ENCODE measurements at places on chromosomes 16 and 17.

DNA sequence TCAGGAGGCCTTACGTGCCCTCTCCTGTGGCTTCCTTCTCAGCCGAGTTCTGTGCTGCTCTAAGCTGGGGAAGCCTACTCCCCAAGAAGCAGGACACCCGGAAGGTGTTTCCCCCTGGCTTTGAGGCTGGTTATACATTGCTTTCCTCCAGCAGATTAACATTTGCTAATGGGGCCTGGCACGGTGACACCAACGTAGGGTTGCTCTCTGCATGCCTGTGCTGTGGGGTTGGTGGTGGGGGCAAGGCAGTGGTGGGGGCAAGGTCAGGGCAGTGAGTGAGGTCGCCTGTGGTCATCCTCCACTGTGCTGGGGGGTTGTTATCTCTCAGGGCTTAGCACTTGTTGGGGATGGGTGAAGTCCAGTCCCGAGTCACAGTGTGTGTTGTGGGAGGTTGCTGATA is 4.2 kb downstream of the USP6 start:
- no peak for DNase-seq

GRCh38 chr16:68826652-68827051 is 16.7 kb upstream of the TANGO6 start:
- no peak for DNase-seq

GRCh38 chr17:37134050-37134449 is 185.3 kb downstream of the AATF start:
- no peak for DNase-seq

GRCh38 chr16:28313587-28313986 is 21.3 kb downstream of the SBK1 start:
- no peak for DNase-seq

DNA sequence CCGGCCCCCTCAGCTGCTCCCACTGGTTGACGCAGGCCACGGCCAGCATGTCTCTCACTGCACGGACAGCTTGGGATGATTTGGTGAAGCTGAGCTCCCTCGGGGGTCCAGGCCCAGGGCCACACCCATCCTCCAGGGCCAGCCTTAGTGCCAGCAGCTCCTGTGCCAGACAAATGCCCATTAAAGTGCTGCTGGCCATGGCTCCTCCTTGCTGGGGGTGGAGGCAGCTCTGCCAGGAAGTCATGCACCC is 2.5 kb downstream of the TRIM47 start:
- DNase-seq = no peak

DNA sequence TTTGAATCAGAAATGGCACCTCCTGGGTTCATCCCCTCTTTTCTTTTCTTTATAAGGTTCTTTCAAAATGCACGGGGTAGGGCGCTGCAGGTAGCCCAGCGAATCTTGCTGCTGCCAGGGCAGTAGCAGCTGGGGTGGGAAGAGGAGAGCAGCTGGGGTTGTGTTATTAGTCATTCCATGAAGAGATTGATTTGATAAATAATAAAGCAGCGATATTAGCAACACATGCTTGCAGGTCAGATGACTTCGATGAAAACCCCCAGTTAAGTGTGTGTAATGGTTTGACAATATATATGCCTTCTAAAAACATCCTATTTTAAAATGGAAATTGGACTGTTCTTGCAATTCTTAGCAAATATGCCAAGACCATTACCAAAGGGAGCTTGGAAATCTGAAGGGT is 200.7 kb downstream of the CCDC182 start:
- peak; percentile 95 for DNase-seq

- DNase-seq = no peak
Observed at GRCh38 chr16:74563828-74564263, 43.1 kb downstream of the GLG1 start.

- DNase-seq = no peak
Observed at GRCh38 chr16:21075252-21075651, 75.4 kb downstream of the DNAH3 start.

DNA sequence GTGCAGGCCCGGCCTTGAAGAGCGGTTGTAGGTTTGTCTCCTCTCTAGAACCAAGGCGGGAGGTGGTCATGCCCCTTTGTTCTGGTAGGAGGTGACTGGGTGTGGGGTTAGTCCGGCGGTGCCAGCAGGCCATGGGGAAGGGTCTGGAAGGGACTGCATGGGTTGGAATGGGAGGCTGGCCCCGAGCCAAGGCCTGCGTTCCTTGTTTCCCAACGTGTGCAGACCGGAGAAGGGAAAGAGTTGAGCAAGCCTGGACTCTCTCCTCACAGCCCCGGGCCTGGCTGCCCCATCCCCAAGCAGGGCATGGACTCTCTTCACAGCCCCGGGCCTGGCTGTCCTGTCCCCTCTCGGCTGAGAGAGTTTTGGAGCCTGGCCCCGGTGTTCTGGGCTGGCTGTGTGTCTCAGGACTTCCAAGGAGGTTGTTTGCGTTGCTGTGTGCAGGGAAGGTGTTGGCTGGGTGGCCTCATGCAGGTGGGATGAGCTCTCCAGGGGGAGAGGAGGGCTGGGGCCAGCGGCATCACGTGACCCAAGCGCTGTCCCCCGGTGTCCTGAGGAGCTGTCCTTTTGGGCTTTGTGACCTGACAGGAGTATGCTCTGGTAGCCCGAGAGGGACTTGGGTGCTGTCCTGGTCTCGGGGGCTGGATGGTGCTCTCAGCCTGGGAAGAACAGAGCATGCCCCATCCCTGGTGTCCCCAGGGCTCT is 2.6 kb downstream of the CACNA1H start:
- DNase-seq = no peak

- no peak for DNase-seq
Observed at GRCh38 chr17:45580924-45581323, 90.4 kb upstream of the PLEKHM1 start.

GRCh38 chr16:68286153-68287074 is 22.1 kb downstream of the SLC7A6 start:
- DNase-seq = no peak

DNA sequence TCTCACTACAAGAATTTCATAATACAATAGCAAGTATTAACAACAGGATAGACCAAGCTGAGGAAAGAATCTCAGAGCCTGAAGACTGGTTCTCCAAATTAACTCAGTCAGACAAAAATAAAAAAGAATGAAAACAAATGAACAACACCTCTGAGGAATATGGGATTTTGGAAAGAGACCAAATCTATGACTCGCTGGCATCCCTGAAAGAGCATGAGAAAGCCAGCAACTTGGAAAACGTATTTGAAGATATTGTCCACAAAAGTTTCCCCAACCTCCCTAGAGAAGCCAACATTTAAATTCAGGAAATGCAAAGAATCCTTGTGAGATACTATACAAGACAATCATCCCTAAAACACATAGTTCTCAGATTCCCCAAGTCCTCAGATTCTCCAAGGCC is 20.9 kb downstream of the NLRP1 start:
- DNase-seq = no peak

GRCh38 chr17:4960279-4960922 is 7.2 kb downstream of the SPAG7 start:
- DNase-seq = no peak

DNA sequence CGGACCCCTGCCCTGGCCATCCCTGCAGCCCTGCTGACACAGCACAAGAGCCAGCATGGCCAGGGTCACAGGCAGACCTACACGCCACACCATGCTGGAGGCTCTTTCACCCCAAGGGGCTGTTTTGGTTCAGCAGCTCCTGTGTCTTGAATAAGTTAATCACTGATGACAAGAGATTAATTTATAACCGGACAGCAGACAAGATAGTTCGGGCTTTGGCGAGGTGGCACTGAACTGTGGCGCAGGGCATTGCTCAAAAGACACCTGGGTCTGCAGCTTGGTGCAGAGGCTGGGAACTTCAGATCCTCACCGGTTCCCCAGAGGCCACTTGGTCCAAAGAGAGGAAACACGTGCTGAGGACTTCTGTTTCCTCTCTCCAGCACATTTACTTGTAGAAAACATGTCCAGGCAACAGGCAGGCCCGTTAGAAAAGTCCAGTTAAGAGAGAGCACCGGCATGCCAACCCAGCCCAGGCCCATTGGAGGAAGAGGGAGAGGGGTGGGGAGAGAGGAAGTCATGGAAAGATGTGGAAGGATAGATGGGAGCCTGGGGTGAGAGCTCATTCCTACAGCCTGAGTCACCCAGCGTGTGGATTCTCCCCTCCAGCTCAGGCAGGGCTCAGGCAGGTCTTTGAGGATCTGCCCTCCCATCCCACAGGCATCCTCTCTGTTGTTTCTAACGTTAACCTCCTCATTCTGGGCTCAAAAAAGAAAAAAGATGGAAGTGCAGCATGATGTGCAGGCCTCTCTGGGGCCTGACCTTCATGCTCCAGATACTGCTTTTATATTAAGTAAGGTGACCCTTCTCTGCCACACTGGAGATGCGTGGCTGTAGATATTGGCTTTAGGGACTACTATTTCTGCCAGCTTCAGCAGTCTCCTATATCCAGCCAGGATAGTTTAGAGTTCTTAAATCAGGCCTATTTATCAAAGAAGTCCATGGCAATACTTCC is 80.0 kb upstream of the HNF1B start:
- no peak for DNase-seq

DNA sequence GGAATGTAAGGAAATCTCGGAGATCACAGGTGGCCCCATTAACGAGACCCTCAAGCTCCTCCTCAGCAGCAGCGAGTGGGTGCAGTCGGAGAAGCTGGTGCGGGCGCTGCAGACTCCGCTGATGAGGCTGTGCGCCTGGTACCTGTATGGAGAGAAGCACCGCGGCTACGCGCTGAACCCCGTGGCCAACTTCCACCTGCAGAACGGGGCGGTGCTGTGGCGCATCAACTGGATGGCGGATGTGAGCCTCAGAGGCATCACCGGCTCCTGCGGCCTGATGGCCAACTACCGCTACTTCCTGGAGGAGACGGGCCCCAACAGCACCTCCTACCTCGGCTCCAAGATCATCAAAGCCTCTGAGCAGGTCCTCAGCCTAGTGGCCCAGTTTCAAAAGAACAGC is 16.2 kb downstream of the MLYCD start:
- no peak for DNase-seq

DNA sequence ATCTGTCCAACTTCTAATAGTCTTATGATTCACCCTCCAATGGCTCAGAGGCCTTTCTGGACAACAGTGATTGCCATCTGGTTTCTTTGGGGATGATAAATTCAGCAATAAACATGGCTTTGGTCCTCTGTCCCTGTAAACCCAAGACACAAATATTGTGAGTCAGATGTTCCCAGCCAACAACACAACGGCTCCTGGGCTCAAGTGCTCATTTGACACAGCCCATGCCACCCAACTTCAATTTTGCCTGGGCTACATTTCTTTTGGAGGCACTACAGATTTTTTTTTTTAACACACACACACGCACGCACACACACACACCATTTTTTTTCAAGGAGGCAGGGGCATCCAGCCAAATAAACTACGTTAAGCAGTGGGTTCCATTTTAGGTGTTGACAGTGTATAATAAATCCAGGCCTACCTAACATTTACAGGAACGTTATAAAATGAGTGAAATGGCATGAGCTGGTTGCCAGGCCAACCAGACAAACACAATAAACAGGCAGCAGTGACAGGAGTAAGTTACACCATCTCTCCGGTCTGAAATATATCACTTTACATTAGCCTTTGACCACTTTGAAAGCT is 939.9 kb upstream of the SOX9 start:
- DNase-seq = no peak

GRCh38 chr16:70805380-70805779 is 4.4 kb upstream of the VAC14 start:
- DNase-seq = no peak

- no peak for DNase-seq
Observed at GRCh38 chr17:248337-249235, 67.1 kb upstream of the DOC2B start.

DNA sequence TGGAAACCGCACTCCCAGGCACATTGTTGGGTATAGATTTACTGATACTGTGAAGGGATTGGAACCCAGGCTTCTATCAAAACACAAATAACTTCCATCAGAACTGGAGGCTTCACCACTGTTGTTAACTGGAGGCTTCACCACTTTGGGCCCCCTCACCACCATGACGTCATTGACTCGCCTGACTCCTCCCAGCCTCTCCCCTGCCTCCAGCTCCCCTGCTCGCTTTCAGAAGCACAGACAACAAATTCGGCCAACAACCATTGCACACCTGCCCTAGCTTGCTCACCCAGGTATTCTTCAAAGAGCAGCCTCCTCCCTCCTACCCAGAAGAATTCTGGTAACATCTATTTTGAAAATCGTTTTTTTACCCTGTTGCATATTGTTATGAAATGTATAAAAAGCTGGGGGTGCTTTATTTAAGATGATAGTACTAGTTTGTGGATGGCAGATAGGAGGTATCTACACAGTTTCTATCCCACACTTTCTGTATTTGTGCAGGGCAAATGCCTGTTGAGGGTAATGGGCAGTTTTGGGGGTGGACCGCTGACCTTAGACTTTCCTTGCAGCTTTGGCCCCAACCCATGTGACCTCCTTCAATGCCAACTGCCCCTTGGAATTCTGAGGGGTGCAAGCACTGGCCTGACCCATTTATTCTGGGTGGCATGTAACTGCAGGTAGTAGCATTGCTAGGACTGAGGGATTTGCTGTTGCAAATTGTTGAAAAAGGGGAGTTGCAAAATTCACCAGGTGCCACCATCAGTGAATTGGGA is 54.1 kb downstream of the HLF start:
- DNase-seq = no peak

GRCh38 chr16:46613352-46613751 is 7.8 kb downstream of the SHCBP1 start:
- DNase-seq = no peak

- no peak for DNase-seq
Observed at GRCh38 chr17:60678118-60678444, 430 bp downstream of the BCAS3 start.

DNA sequence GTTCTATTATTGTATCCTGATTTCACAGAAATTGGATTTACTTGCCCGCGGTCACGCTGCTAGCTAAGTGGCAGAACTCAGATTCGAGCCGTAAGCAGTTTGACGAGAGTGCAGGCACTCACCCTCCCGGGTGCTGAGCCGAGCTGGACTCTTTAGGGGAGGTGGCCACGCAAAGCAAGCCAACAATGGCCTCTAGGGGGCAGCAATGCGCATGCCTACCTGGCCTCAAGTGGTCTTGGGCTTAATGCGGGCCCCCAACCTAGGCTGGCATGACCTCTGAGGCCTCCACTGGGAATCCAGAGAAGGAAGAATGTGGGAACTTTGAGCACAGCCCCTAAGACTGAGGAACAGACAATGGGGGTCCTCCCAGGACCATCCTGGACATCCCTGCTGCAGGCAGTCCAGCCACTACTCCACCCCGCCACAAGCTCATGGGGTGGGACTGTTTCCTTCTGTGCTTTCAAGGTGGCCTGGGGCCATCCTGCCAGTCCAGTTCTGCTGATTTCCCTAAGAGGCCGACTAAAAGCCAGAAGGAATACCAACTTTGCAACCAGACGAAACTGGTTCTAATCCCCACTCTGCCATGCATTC is 276.5 kb downstream of the XYLT1 start:
- DNase-seq = peak; percentile 73
